ENCODE measurements at places on chromosomes 4 and X. TPM values are rescaled to one million over a fixed set of nuclear protein-coding genes. Genes with fewer than 3 reads are reported as not detected.

ITIH6 gene
- total RNA-seq: 0.03 TPM

CPE gene
- 43.6 TPM for total RNA-seq

GRCh38 chr4:78650106-78651024 lies 98.8 kb downstream of the ANXA3 start:
- H3K27me3 ChIP-seq: no peaks in the 10 kb centered on the region
- no peak overlapping the region for H3K4me3 ChIP-seq
- no peaks in the 10 kb centered on the region for H3K36me3 ChIP-seq
- DNase-seq: no peak
- H3K27ac ChIP-seq: no peak overlapping the region

NXT2 gene
- 42.4 TPM for total RNA-seq

DNA sequence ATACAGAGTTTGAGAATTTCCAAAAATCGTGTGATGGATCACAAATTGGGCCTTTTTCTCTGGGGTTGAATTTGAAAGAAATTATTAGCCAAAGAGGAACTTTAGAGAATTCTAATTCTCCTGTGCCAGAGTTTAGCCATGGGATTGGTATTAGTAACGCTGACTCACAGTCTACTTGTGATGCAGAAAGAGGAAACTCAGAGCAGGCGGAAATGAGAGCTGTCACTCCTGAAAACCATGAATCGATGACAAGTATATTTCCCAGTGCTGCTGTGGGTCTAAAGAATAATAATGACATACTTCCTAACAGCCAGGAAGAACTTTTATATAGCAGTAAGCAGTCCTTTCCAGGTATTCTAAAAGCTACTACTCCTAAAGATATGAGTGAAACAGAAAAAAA lies 64.9 kb downstream of the N4BP2 start:
- H3K27ac ChIP-seq: no peak overlapping the region
- H3K4me3 ChIP-seq: no peak overlapping the region
- DNase-seq: no peak
- peaks cover 28% of the 10 kb centered on the region for H3K36me3 ChIP-seq
- no peaks in the 10 kb centered on the region for H3K4me1 ChIP-seq

GRCh38 chr4:106080376-106080775 lies 185.1 kb downstream of the NPNT start:
- no peaks in the 10 kb centered on the region for H3K27me3 ChIP-seq
- H3K36me3 ChIP-seq: no peaks in the 10 kb centered on the region
- no peaks in the 10 kb centered on the region for H3K4me1 ChIP-seq
- no peak overlapping the region for H3K4me3 ChIP-seq
- no peak overlapping the region for H3K27ac ChIP-seq
- no peak for DNase-seq

DNA sequence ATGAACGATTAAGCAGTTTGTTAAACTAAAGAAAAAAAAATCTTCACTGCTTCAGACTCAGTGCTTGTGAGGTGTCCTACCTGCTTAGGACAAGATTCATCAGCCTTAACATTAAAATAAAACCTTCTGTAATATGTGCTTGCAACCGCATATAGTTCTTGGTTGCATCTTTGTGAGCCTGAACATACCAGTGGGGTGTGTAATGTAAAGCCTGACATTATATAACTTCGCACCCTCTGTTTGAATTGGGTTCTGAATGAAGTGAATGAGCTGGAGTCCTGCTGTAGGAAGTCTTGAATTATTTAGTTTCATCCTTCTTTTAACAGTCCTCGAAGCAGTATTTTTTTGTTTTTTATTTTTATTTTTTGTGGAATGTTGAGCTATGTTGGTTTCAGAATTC lies 3.1 kb downstream of the KDM6A start:
- H3K27me3 ChIP-seq: no peaks in the 10 kb centered on the region
- DNase-seq: no peak
- H3K36me3 ChIP-seq: peaks cover 3% of the 10 kb centered on the region
- peak overlapping the region; percentile 83 for H3K4me3 ChIP-seq

- no peak overlapping the region for H3K4me3 ChIP-seq
- H3K27me3 ChIP-seq: no peaks in the 10 kb centered on the region
- peaks cover 13% of the 10 kb centered on the region for H3K4me1 ChIP-seq
- no peak overlapping the region for H3K27ac ChIP-seq
- no peak for DNase-seq
These were observed 5.7 kb upstream of the FAM9C start for GRCh38 chrX:13050151-13050550.

GRCh38 chrX:120774606-120775005 lies 101.1 kb downstream of the CT47B1 start:
- no peak overlapping the region for H3K4me3 ChIP-seq
- DNase-seq: no peak
- no peaks in the 10 kb centered on the region for H3K36me3 ChIP-seq
- no peaks in the 10 kb centered on the region for H3K27me3 ChIP-seq
- H3K27ac ChIP-seq: no peak overlapping the region
- H3K4me1 ChIP-seq: no peaks in the 10 kb centered on the region

- no peak for DNase-seq
- H3K27ac ChIP-seq: no peak overlapping the region
- peaks cover 37% of the 10 kb centered on the region for H3K4me1 ChIP-seq
- H3K4me3 ChIP-seq: peak overlapping the region; percentile 78
- H3K27me3 ChIP-seq: no peaks in the 10 kb centered on the region
These were observed 1.1 kb downstream of the POLA1 start for GRCh38 chrX:24694825-24695224.

- no peaks in the 10 kb centered on the region for H3K36me3 ChIP-seq
- DNase-seq: no peak
- H3K4me1 ChIP-seq: peaks cover 27% of the 10 kb centered on the region
These were observed 65.8 kb downstream of the TAPT1 start for GRCh38 chr4:16160457-16160856.

DNA sequence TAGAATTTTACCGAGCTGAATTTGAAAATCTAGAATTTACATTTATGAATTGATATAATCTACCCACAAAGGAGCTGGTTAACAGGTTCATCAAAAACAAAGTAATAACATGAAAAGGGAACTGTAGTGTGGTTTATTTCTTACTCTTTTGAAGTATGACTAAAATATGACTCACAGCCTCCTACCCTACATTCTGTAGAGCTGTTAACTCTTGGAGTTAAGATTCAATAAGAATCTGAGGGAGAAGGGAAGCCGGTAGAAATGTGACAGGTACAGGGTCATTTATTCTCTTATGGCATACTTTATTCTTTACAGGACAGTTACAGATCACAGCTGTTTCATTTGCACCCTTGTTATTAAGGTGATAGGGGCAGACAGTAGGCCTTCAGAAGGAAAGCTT lies 132.2 kb upstream of the FAM47B start:
- H3K36me3 ChIP-seq: no peaks in the 10 kb centered on the region
- H3K27me3 ChIP-seq: no peaks in the 10 kb centered on the region
- DNase-seq: no peak
- no peak overlapping the region for H3K4me3 ChIP-seq

GRCh38 chrX:136076942-136077341 lies 70.4 kb upstream of the FHL1 start:
- no peak for DNase-seq
- no peaks in the 10 kb centered on the region for H3K36me3 ChIP-seq
- no peak overlapping the region for H3K27ac ChIP-seq
- no peak overlapping the region for H3K4me3 ChIP-seq
- no peaks in the 10 kb centered on the region for H3K27me3 ChIP-seq

DNA sequence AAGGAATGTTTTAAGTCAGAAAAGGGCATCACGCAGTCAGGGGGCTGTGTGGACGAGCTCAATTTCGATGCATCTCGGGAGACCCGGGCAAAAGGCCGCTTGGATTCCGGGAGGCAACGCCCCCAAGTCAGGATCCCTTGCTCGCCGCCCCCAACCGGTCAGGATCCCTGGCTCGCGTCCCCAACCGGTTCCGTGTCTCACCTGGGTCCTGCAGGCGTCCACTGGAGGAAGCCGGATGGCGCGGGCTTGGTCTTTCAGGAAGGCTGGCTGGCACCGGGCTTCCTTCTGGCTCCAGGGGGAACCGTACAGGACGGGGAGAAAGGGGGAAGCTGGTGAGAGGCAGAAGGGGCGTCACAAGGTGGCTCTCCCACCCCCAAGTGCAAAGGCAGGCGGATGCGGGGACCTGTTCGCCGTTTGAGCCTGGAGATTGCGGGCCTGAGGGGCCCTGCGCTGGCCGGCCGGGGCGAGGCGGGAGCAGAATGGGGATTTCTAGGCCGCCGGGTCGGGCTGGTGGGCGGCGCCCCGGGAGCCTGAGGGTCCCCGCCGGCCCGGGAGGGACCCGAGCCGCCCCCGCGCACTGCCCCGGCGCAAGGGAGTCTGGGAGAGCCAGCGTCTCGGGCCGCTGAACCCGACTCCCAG lies 84.7 kb downstream of the HPRT1 start:
- peak; percentile 53 for DNase-seq
- peak overlapping the region; percentile 44 for H3K4me3 ChIP-seq
- no peaks in the 10 kb centered on the region for H3K36me3 ChIP-seq
- no peak overlapping the region for H3K27ac ChIP-seq

DNA sequence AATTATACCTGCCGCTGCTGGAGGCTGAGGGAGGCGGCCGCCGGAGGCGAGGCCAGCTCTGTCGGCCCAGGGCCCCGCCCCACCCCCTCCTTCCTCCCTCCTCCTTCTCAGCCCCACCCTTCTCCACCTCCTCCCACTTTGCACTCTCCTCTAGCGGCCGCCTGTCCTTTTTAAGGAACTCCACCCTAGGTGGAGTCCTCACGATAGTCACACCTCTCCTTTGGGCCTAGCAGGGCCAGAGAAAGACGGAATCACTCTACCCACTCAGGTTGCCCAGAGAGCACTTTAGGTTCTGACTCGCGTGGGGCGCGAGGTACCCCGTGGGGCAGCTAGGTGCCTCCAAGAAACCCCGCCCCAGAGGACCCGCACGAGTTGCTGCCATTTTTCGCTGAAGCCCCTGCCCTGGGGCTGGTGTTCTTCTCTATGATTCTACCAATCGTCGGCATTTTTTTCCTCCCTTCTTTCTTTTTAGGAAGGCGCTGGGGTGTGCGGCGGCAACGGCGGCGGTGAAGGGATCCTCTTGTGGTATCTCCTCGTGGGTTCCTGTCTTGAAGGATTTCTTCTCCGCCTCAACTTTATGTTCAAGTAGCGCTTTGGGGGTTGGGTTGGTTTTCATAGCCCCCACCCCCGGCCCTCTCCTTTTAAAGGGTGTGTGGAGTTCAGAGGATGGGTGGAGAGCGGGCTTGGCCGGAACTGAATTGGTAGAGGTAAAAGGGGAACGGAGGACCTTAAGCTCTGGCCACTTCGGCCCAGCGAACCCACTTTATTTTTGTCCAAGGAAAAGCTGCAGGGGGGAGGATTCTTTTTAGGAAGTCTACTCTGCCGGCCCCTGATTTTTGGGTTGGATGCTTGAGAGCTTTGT lies at the start of gene KLF8:
KLF8 (plus strand) TSS at position 136 of the 862 bp plus-strand sequence. CDS start 979 bp downstream, outside the sequence.
- peaks cover 3% of the 10 kb centered on the region for H3K4me1 ChIP-seq
- no peaks in the 10 kb centered on the region for H3K27me3 ChIP-seq
- DNase-seq: peak; percentile 77
- H3K4me3 ChIP-seq: peak within 1 kb of the TSS; percentile 58
- H3K36me3 ChIP-seq: no peaks in the 10 kb centered on the region

DNA sequence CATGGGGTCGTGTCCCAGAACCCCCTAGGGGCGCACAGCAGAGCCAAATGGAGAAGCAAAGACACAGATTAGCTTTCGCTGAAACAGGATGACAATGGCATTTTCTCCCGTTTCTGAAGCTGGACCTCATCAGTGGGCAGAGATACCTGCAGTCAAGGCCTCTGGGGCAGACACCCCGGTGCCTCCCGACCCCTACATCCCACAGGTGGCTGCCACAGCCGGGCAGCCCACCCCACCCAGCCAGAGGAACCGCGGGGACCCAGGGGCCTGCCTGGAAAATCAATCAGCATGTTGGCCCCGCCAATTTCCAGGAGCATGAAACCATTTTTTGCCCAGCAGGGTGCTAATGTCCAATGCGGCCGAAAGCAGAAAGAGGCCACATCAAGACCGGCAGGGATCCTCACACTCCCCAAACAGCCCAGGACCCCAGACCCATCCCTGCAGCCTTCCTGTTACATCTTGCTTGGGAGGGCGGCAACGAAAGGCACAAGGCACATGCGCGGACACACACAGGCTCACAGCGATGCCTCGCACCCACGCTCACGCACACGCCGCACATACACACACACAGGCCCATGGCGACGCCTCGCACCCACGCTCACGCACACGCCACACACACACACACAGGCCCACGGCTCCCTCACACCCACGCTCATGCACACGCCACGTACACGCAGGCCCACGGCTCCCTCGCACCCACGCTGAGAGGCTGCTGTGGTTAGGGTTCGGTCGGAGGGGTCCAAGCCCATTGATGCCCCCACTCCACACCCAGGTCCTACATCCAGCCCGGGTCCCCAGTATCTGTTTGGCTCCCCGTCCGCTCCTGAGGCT lies 130.6 kb upstream of the NKX1-1 start:
- no peaks in the 10 kb centered on the region for H3K36me3 ChIP-seq
- peaks cover 8% of the 10 kb centered on the region for H3K4me1 ChIP-seq
- H3K4me3 ChIP-seq: no peak overlapping the region
- DNase-seq: no peak

GRCh38 chr4:61068060-61068459 lies 132.1 kb upstream of the ADGRL3 start:
- no peak overlapping the region for H3K4me3 ChIP-seq
- no peaks in the 10 kb centered on the region for H3K4me1 ChIP-seq
- no peak for DNase-seq

DNA sequence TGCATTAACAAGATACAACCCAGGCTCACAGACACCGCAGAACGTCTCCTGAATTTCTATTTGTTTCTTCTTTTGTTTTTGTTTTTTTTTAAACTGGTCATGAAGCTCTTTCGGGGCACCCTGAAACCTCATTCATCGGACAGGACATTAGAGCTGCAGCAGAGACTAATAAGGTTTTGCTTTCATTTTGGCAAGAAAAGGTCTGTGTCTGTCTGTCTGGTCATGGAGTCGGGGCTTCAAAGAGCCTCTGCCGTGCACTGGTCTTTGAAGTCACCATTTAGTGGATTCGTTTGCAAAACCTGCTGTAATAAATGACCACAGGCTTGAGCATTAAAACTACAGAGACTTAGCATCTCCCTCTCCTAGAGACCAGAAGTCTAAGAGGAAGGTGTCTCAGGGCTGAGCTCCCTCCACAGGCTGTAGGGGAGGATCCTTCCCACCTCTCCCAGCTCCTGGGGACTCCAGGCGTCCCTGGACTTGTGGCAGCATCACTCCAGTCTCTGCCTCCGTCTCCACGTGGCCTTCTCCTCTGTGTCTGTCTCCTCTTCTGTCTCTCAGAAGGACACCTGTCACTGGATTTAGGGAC lies 247.5 kb downstream of the CRLF2 start:
- H3K27me3 ChIP-seq: no peaks in the 10 kb centered on the region
- DNase-seq: no peak
- H3K4me3 ChIP-seq: no peak overlapping the region
